ENCODE measurements at places on chromosomes 5 and 9.

GRCh38 chr5:177600508-177601018 lies 631 bp downstream of the B4GALT7 start:
- peak; percentile 13 for DNase-seq

DNA sequence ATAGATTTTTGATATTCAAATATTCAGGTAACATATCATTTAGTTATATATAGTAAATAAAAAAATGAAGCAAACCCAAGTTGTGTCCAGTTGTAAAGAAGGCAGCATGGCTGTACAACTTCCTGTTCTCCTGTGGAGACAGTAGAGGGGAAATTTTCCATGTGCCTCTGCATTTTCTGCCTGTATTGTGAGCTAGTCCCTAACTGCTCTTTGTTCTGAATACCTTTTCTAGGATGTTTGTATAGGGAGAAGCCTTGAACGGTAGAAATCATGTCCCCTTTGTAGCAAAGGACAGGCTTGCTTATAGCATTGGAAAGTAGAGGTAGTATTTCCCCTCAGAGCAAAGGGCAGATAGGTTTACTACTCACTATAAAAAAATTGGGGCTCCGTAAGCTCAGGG lies 13.3 kb upstream of the RPS23 start:
- DNase-seq = no peak

DNA sequence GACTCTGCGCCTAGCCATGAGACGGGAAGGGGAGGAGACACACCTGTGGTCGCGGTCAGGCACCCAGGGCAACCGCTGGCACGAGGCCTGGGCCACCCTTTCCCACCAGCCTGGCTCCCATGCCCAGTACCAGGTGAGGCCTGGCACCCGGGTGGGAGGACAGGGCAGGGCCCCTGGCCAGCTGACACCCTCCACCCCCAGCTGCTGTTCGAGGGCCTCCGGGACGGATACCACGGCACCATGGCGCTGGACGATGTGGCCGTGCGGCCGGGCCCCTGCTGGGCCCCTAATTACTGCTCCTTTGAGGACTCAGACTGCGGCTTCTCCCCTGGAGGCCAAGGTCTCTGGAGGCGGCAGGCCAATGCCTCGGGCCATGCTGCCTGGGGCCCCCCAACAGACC lies 5.0 kb downstream of the MAMDC4 start:
- DNase-seq = no peak

GRCh38 chr5:27705661-27706060 lies 667.3 kb upstream of the CDH9 start:
- no peak for DNase-seq

DNA sequence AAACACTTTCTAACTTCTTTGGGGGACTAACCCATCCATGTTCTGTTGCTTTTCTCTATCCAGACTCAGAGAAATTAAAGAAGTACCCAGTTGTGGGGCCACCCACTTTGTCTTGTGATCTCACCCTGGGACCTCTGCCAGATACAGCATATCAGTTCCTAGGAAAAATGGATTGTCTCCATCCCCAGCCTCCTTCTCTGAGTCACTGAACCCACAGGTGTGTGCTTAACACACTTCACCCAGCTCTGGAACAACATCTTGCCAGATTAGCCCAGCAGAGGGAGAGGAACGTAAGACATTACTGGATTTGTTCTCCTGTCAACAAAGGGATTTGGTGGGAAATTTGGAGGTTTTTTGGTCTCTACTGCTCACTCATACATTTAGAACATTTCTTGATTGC lies 19.2 kb downstream of the FAM240B start:
- no peak for DNase-seq

DNA sequence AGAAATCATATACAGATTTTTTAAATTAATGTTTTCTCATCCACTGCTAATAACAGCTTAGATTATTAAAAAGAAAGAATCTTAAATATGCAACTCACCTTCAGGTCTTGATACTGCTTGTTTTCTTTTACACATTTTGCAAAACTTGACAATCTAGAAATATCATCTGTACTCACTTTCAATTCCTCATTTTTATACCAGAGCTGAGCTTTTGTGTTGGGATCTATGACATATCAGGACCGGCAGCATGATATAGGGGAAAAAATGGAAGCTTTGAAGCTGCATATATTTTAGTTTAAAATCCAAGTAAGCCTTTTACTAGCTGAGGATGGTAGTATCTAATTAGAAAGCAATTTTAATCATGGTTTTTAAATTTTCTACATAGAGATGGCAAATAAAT lies 75.7 kb upstream of the SMARCA2 start:
- no peak for DNase-seq

GRCh38 chr5:150488519-150489359 lies 19.2 kb upstream of the NDST1 start:
- DNase-seq = peak; percentile 96

GRCh38 chr9:15219546-15219945 lies 87.5 kb downstream of the TTC39B start:
- no peak for DNase-seq

DNA sequence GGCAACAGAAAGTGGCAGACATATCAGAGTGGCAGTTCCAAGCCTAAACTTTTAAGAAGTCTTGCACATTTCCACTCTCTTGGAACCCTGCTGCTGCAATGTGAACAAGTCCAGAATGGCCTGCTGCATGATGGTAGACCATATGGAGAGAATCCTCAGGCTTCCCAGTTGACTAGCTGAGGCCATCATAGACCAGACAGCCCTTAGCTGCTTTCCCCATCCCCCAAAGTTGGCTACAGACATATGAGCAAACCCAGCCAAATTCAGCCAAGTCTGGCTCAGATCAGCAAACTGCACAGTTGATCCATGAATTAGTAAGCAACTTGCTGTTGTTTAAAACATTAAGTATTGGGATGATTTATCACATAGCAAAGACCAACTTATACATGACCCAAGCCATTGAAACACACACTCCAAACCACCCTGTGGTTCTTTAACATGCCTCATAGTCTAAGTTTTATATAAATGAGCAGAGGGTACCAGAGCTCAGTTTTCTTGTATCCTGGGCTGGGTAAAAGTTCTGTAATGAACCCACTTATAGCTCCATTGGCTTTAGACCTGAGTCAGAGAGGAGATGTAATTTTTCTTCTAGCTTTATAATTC lies 19.9 kb downstream of the PPP3R2 start:
- no peak for DNase-seq

- peak; percentile 30 for DNase-seq
Measured at GRCh38 chr5:99104538-99105132, 175.8 kb upstream of the CHD1 start.

GRCh38 chr5:181109489-181110013 lies 21.4 kb downstream of the OR2V1 start:
- no peak for DNase-seq

- DNase-seq = no peak
Measured at GRCh38 chr5:178248750-178249149, 16.1 kb upstream of the PHYKPL start.

Measured in inflammatory macrophage (primary cell).